BJ (cell line): ENCODE measurements at places on chromosomes 2 and 18. TPM values are rescaled to one million over a fixed set of nuclear protein-coding genes. Genes with fewer than 3 reads are reported as not detected.

CRYGC gene
- polyA plus RNA-seq: not detected in 2 replicates

CFC1 gene
- polyA plus RNA-seq: not detected in 2 replicates

C1QL2 gene
- polyA plus RNA-seq: not detected in 2 replicates

DDX1 gene
- polyA plus RNA-seq: 49.6 and 109 TPM in 2 replicates

TTN gene
- polyA plus RNA-seq: not detected in 2 replicates

PJVK gene
- polyA plus RNA-seq: 1.5 and 2.8 TPM in 2 replicates

IL36RN gene
- not detected in 2 replicates for polyA plus RNA-seq

APOB gene
- 0.04 TPM in 2 replicates for polyA plus RNA-seq

COX7A2L gene
- polyA plus RNA-seq: 153 and 200 TPM in 2 replicates

PDE1A gene
- 1.0 and 1.8 TPM in 2 replicates for polyA plus RNA-seq

CCDC85A gene
- 3.1 and 4.2 TPM in 2 replicates for polyA plus RNA-seq
